Esophagus squamous epithelium (tissue), 5 donors: ENCODE measurements at places on chromosomes 13 and 19.
A peak's percentile ranks its signal among the peaks of the same experiment; 100 is the strongest.

DNA sequence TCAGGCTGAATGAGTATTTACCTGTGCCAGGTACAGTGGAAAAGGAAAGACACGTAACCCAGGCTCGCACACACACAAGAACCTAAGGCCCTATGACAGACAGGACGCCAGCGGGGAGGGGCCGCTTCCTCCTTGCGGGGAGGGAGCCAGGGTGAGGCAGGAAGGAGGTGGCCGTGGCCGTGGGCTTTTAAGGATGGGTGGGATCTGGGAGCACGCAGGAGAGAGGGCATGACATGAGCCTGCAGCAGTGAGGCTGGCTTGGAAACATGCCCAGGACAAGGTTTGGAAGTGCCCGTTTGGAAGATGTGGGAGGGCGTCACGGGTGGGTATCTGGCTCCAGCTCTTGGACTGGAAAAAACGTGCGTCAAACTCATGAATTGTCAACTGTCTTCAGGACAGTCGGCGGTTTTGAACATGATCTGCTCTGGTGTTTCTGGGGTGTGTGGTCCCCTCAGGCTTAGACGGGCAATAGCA, 20.1 kb downstream of the SH3GL1 start:
- no peaks in the 10 kb centered on the region for H3K27me3 ChIP-seq
- DNase-seq = no peak

GRCh38 chr13:59300355-59301173, 863.2 kb downstream of the DIAPH3 start:
- H3K27ac ChIP-seq = no peak overlapping the region
- H3K27me3 ChIP-seq = no peaks in the 10 kb centered on the region
- no peaks in the 10 kb centered on the region for H3K36me3 ChIP-seq
- no peak overlapping the region for H3K4me3 ChIP-seq

DNA sequence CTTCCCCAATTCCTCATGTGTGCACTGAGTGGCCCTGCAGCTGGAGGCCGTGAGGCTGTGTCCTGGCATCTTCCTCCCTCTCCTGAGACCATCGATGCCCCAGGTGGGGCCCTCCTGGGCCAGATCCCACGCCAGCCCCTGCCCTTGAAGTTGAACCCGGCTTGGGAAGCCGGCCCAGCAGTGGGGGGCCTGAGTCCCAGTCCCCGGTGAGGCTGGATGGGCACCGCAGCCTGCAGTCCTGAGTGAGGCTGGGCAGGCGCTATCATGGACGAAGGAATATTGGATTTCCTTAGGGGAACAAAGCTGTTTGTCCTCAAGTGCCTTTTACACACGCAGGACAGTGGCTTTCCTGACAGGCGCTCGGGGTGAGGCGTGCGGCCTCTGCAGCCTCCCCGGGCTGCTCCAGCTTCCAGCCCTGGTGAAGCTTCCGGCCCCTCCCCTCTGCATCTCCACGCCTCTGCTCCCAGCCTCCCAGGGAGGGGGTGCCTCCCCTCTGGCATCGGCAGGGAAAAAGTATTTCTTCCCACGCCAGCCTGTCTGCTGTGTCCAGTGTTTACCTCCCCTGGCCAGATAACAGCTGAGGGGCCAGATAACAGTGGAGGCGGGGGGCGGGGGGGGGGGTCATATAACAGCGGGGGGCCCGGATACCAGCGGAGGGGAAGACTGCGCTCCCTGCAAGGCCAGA, 159.5 kb downstream of the KDM4B start:
- peaks cover 7% of the 10 kb centered on the region for H3K4me1 ChIP-seq
- H3K4me3 ChIP-seq = no peak overlapping the region
- no peak for DNase-seq
- peaks cover 5% of the 10 kb centered on the region for H3K36me3 ChIP-seq
- H3K27ac ChIP-seq = peak overlapping the region; percentile 28
- no peaks in the 10 kb centered on the region for H3K27me3 ChIP-seq

GRCh38 chr13:90896002-90896401, 451.5 kb upstream of the MIR17HG start:
- H3K36me3 ChIP-seq = no peaks in the 10 kb centered on the region
- DNase-seq = no peak
- H3K4me3 ChIP-seq = no peak overlapping the region
- H3K4me1 ChIP-seq = no peaks in the 10 kb centered on the region

DNA sequence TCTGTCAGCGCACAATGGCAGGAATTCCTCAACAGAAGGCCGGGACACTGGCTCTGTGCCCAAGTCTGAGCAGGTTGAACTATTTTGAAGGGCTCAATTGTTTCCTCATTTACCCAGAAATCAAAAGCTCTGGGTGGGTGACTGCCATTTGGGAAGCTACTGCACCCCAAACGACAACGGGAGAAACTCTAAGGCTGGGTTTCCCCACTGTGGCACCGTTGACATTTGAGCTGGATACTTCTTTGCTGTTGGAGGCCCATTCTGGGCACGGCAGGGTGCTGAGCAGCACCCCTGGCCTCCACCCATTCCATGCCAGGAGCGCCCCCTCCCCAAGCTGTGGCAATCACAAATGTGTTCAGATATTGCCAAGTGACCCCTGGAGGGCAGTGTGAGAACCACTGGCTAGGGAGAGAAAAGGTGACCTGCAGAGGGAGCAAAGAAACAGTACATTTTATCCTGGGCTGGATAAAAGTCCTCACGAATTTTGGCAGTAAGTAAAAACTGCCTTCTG, 62.5 kb downstream of the RFX2 start:
- no peak overlapping the region for H3K4me3 ChIP-seq
- no peaks in the 10 kb centered on the region for H3K27me3 ChIP-seq
- no peaks in the 10 kb centered on the region for H3K4me1 ChIP-seq
- no peak overlapping the region for H3K27ac ChIP-seq
- peaks cover 19% of the 10 kb centered on the region for H3K36me3 ChIP-seq

DNA sequence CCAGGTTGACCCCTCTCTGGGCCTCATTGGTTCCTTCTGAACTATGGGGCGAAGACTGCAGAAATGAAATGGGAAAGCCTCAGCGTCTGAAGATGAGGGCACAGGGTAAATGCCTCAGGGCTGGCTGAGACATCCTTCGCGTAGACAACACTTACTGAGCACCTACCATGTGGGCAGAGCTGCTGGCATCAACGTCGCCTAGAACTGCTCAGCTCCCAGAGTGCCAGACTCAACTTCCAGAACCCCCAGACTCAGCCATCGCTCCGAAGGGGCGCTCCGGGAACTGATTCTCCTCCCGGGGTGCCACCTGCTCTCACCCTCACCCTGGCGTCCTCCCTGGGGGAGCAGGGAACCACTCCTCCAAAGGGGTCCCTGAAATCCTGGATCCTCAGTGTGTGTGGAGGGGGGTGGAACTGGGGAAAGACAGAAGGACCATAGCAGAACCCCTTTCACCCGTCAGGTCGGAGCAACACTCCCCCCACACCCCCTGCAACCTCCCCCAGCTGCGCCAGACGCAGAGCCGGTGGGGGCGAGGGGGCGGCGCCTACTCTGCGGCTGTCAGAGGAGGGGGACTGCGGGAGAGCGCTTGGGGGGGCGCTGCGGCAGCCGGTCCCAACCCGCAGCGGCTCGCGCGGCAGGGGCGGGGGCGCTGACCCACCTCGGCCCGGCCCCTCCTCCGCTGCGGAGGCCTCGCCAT, 8.2 kb upstream of the NFIC start:
- no peak for DNase-seq
- H3K4me1 ChIP-seq = peaks cover 26% of the 10 kb centered on the region
- H3K4me3 ChIP-seq = peak overlapping the region; percentile 93
- peak overlapping the region; percentile 99 for H3K27ac ChIP-seq

DNA sequence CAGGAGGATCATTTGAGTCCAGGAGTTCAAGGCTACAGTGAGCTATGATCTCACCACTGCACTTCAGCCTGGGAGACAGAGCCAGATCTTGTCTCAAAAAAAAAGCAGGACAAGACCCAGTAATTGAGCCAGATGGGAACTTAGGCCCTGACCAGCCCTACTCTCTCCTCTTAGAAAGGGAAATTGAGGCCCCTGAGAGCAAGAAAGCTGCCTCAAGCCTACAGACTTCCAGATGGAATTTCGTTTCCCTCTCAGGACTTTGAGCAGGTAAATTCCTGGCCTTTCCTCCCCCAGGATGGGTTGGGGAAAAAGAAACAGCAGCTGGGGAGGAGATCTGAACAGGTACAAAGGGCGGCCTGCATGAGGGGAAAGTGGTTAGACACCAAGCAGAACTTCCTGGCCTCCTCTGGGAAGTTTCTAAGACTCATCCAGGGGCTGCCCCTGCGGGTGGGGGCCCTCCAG, 3.6 kb upstream of the BCL3 start:
- no peaks in the 10 kb centered on the region for H3K27me3 ChIP-seq
- peak overlapping the region; percentile 98 for H3K27ac ChIP-seq
- no peaks in the 10 kb centered on the region for H3K36me3 ChIP-seq
- no peak for DNase-seq
- H3K4me3 ChIP-seq = no peak overlapping the region

- H3K27me3 ChIP-seq = no peaks in the 10 kb centered on the region
- H3K27ac ChIP-seq = no peak overlapping the region
- H3K4me1 ChIP-seq = peaks cover 10% of the 10 kb centered on the region
- DNase-seq = no peak
- peak overlapping the region; percentile 71 for H3K4me3 ChIP-seq
Observed at GRCh38 chr19:36916991-36917390, 859 bp downstream of the ZNF568 start.

DNA sequence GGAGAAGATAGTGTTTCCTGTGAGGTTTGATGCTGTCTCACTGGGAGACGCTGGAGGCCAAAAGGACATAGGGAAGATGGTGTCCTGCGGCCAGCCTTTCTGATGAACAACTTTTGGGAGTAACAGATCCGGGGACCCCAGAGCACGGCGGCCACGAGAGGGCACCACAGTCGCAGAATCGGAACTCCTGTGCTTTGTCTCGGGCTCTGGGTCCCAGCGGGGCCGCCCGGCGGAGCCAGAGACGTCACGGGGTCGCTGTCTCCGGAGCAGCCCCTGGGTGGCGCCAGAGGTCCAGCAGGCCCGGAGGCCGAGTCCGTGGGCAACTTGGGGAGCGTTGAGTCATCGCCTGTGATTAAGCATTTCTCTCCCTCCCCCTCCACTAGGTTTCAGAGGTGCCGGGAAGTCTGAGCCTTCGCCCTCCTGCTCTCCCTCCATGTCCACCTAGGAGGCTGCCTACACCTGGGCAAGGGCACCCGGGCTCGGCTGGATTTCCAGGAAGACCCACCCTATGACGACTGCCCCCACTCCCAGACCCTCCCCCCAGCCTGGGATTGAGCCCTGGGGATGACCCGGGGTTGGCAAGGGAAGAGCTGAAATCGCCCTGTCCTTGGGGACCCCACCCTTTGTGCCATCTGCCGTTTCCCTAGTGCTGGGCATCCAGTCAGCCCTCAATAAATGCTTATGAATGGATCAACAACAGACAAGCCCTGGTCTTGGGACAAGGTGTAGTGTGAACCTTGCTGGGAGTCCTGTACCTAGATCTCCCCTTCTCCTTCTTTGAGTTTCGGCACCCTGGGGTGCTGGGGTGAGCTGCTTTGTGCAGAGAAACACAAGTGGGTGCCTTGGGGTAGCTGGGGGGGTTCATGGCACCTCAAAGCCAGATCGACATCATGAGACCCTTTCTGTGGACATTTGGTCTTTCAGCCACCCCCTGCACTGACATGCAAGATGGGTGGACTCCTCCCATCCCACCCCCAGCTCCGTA, 3.4 kb downstream of the NANOS3 start:
- peaks cover 60% of the 10 kb centered on the region for H3K4me1 ChIP-seq
- no peaks in the 10 kb centered on the region for H3K36me3 ChIP-seq
- peak; percentile 82 for DNase-seq
- peak overlapping the region; percentile 34 for H3K4me3 ChIP-seq
- no peaks in the 10 kb centered on the region for H3K27me3 ChIP-seq

DNA sequence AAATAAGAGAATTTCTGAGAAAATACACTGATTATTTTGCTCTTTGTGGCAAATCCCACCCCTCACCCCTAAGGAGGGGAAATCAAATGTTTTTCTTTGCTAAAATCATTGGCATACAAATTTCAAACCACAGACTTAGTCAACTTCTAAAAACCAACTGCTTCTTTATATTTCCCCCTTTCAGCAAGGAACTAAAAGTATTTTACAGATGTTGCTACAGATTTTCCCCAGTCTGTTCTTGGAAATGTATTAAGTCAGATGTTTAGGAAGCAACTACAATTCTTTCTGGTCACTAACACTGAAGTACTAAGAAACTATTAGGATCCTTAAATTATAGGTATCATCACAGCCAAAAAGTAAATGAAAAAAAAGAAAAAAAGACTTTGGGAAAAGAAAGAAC, 6.9 kb downstream of the MTMR6 start:
- no peak for DNase-seq
- no peaks in the 10 kb centered on the region for H3K36me3 ChIP-seq
- H3K27me3 ChIP-seq = no peaks in the 10 kb centered on the region

- peaks cover 8% of the 10 kb centered on the region for H3K4me1 ChIP-seq
- peaks cover 36% of the 10 kb centered on the region for H3K36me3 ChIP-seq
- H3K27ac ChIP-seq = peak overlapping the region; percentile 77
Observed at GRCh38 chr19:13781547-13781946, 7.3 kb downstream of the C19orf53 start.

DNA sequence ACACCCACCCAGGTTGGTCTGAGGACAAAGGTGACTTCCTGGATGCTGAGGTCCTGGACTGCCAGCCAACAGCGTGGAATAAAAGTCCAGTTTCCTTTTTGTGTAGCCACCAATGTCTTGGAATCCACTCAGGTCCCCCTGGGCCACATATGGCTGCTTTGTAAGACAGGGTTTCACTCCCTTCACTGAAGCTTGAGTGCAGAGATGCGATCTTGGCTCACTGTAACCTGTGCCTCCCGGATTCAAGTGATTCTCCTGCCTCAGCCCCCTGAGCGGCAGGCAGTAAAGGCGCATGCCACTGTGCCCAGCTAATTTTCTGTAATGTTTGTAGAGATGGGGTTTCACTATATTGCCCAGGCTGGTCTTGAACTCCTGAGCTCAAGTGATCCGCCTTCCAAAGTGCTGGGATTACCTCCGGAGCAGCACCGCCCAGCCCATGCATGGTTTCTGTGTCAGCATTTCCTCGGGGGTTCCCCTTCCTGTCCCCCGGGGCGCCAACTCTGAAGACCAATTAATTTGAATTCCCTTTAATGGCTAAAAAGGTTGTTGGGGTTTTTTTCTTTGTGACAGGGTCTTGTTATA, 17.5 kb downstream of the KANK2 start:
- no peak overlapping the region for H3K4me3 ChIP-seq
- peak overlapping the region; percentile 72 for H3K27ac ChIP-seq
- peaks cover 57% of the 10 kb centered on the region for H3K36me3 ChIP-seq
- no peaks in the 10 kb centered on the region for H3K27me3 ChIP-seq
- H3K4me1 ChIP-seq = peaks cover 6% of the 10 kb centered on the region
- DNase-seq = no peak

- H3K27ac ChIP-seq = no peak overlapping the region
- no peaks in the 10 kb centered on the region for H3K4me1 ChIP-seq
- no peaks in the 10 kb centered on the region for H3K27me3 ChIP-seq
Observed at GRCh38 chr19:28823338-28823961, 389.5 kb downstream of the UQCRFS1 start.

DNA sequence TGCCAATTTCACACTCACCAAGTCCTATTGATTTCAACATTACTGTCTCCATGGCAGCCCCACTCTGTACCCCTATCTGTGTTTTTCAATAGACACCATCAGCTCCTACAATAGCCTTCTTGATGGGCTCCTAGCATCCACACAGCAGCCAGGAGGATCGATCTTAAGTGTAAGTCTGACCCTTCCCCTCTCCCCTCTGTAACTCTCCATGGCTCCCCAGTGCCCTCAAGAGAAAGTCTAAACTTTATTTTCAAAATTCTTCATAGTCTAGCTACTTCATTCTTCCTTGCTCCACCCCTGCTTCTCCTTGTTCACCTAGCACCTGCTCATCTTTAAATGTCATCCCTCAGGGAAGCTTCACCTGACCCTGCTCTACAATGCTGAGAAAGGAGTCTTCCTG, 30.0 kb upstream of the ZNRF4 start:
- no peak for DNase-seq
- no peaks in the 10 kb centered on the region for H3K36me3 ChIP-seq

GRCh38 chr13:53104136-53104535, 75.5 kb downstream of the OLFM4 start:
- no peaks in the 10 kb centered on the region for H3K4me1 ChIP-seq
- H3K4me3 ChIP-seq = no peak overlapping the region
- no peak overlapping the region for H3K27ac ChIP-seq
- DNase-seq = no peak
- H3K27me3 ChIP-seq = no peaks in the 10 kb centered on the region
